ENCODE measurements at places on chromosomes 16 and 17. TPM values are rescaled to one million over a fixed set of nuclear protein-coding genes. Genes with fewer than 3 reads are reported as not detected.

- DNase-seq = no peak
These were observed 560.7 kb upstream of the RBFOX1 start for GRCh38 chr16:6771956-6772355.

DNA sequence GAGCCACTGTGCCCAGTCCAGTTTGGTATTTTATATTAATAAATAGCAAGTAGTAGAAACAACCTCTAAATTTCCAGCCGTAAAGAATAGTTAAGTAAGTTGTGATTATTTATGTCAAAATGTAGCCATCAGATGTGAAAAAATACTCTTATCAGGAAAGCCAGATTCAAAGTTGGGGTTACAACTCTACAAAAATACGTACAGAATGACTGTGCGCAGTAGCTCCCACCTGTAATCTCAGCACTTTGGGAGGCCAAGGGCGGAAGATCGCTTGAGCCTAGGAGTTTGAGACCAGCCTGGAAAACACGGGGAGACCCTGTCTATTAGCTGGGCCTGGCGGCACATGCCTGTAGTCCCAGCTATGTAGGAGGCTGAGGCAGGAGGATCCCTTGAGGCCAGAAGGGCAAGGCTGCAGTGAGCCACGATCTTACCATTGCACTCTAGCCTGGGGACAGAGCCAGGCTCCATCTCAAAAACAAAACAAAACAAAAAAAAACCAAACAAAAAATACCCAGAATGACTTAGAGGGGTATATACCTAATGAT is 1.7 kb downstream of the PDP2 start:
- DNase-seq = no peak

- DNase-seq = no peak
These were observed 66.4 kb downstream of the MAF start for GRCh38 chr16:79534143-79534542.

GRCh38 chr16:66848172-66848571 is 4.0 kb downstream of the CA7 start:
- no peak for DNase-seq

DNA sequence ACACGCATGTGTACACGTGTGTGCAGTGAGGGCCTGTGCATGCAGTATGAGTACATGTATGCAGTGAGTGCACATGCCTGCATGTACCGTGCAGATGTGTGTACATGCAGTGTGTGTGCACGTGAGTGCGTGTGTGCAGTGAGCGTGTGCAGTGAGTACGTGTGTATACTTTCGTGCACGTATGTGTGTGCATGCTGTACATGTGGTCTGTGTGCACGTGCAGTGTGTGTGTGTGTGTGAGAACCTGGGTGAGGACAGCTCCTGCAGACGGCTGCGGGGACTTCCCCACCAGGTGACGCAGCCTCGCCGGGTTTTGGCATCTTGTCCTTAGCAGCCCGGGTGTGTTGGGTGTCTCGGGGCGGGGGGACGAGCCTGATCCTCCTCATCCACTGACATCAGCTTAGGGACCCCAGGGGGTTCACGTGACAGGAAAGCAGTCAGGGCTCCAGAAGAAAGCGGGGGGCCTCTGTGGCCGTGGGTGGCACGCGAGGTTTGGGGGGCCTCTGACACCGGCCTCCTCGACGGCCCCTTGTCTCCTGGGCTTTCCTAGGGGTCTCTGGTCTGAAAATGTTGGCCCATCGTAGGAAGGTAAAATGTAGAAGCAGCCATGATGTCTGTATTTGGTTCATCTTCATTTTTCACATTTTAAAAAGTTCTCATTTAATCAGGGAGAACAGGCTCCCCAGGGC is 119.6 kb upstream of the ZNF750 start:
- DNase-seq = no peak

PHF12 gene
- 61.1 TPM for polyA plus RNA-seq

CCDC144A gene
- polyA plus RNA-seq = 0.79 TPM

BLMH gene
- 91.5 TPM for polyA plus RNA-seq

DNA sequence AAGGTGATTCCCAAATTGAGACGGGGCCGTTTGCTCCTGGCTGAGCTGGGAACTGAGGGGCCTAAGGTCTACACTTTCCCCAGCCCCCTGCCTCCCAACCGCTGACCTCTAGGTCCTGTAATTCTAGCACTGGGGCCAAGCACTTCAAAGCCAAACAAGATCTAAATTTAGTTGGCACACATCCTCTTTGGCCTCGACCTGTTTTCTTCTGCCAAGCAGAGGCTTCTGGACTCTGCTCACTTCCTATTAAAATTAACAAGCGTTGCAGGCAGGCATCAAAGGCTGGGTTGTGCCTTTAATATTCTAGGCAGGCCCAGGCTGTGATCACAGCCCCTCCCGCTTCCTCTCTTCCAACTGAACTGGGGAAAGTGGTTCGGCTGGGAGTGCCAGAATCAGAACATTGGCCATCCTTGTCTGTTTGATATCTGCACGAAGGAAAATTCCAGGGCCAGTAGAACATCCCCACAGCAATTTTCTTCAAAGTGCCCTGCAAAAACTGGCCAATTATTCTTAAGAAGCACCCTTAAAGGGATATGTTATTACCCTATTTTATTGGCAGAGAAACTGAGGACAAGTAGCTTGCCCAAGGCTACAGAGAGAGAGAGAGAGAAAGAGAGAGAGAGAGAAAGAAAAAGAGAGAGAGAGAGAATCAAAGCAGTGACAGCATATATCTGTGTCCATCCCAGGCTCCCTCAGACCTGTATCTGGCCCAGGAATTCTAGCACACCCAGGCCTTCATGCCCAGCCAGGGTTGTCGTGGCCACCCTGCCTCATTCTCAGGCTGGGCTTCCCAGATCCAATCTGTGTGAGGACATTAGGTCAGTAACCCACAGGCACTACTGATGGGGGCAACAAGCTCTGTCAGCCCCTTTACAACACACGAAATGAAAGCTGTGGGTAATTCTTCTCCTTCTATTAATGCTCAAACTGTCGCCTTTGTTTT is 12.8 kb upstream of the MT4 start:
- peak; percentile 27 for DNase-seq

DNA sequence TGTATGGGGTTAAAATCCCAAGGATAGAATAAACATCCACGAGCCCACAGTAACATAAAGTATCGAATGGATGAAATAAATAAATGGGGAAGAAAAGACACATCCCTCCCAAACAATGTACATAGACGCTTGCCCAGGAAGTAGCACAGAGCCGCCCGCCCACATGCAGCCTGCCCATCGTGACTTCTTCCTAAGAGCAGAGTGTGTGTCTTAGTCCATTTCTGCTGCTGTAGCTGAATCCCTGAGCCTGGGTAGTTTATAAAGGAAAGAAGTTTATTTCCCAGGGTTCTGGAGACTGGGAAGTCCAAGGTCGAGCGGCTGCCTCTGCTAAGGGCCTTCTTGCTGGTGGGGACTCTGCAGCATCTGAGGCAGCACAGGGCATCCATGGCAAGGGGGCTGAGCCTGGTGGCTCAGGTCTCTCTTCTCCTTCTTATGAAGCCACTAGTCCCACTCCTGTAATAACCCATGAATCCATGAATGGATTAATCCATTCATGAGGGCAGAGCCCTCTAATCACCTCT is 39.4 kb upstream of the ZNF469 start:
- DNase-seq = no peak

DNA sequence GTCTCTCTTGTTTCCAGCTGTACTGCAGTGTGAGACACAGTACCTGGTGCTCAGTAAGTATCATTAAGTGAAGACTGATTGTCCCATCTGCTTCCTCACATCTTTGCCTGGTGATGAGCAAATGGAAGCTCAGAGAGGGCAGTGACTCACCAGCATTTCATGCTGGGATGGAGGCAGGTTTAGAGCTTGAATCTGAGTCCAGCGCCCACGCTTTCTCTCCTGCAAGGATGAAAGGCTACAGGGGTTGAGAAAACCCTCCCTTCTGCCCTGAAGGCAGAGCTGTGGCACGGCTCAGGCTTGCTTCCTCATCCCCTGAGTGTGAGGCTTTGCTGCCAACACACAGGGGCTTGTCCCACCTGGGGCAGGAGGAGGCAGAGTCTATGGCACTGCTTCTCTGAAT is 1.5 kb upstream of the RNF112 start:
- no peak for DNase-seq

- DNase-seq = no peak
These were observed 26.2 kb upstream of the PIK3R5 start for GRCh38 chr17:8991514-8992285.

GRCh38 chr16:88505405-88506082 is 52.5 kb downstream of the ZFPM1 start:
- DNase-seq = peak; percentile 39

DNA sequence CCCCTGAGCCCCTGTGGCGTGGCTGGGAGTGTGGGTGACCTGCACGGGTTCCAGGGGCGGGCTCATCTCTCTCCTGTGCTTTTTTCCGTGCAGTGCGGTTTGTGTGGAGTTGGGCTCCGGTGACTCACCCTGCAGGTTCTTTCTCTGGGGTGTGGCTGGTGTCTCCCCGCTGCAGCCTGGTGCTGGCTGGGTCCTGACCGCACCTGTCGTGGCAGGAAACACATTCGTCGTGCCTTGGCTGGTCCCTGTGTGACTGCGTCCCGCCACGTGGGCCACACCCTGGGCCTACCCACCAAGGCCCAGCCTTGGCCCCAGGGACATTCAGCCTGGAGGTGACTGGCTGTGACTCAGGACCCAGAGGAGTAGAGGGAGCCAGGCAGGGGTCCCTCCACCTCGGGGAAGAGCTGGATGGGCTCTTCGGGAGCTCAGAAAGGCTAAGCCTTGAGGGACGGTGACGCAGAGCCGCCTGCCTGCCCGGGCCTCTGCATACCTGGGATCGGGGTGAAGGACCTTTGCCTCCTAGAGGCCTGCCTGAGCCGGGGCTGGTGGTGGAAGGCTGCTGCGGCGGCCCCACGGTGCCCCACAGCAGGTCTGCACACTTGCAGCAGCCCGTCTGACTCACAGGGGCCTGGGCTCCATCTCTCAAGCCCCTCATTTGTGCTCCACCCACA is 7.8 kb downstream of the TRAF7 start:
- no peak for DNase-seq

DNA sequence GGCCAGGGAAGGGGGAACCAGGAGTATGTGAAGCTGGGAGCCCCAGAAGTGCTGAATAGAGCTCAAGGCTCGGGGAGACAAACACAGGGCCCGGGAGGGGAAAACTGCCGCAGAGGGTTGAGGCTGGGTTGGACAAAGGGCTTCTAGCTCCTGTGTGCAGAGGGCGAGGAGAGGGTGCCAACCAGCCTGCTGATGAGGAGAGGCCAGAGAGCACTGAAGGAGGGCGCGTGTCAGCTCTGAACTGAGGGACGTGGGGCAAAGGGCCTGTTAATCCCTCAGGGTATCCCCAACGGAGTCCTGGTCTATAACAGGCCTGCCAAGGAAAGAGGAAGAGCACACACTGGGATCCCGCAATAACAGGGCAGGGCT is 151.3 kb downstream of the C16orf78 start:
- no peak for DNase-seq

GRCh38 chr17:49407981-49408501 is 6.6 kb downstream of the PHB1 start:
- peak; percentile 76 for DNase-seq

MYO1C gene
- 71.6 TPM for polyA plus RNA-seq

- DNase-seq = no peak
These were observed 144.4 kb downstream of the PCTP start for GRCh38 chr17:55895112-55895759.

GRCh38 chr16:85353839-85354685 is 241.8 kb upstream of the CIBAR2 start:
- DNase-seq = no peak

- no peak for DNase-seq
These were observed 3.1 kb downstream of the PHAF1 start for GRCh38 chr16:67112591-67113399.

DNA sequence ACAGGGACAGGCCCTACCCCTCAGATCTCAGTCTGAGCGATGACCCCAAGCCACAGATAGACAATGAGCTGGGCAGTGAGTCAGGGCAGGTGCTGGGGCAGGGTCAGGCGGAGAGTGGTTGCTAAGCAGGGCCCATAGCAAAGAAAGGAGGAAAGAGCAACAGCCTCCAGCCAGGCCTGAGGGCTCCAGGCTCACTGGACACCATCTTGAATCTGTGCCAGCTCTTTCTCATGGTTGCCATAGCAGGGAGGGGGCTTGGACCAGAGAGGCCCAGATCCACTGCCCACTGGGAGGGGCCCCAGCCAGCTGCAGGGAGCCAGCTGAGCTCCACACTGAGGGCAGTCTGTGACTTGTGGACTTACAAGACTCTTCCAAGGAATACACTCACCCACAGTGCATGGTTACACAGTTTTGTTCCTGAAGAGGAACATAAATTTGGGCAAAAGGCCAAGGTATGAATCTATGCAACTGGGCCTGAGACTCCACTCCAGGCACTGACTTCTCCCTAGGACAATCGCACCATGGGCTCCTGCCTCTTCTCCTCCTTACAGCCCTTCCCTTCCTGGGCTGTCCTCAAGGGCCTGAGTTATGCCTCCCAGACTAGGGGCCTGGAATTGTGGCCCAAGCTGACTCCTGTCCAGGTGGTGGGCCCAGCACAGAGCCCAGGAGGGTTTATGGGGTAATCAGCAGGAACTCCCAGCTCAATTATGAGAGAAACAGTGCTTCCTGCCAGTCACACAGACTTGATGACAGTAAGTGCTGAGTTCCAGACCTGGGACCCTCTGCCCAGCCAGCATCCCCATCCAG is 59.9 kb downstream of the BEAN1 start:
- no peak for DNase-seq

GRCh38 chr17:61361084-61361483 is 38.6 kb upstream of the TBX2 start:
- DNase-seq = no peak

GRCh38 chr17:51677875-51678274 is 417.5 kb downstream of the UTP18 start:
- DNase-seq = no peak

HEATR9 gene
- polyA plus RNA-seq = 0.61 TPM

GRCh38 chr16:8905168-8905762 is 23.1 kb downstream of the LITAFD start:
- no peak for DNase-seq

DNA sequence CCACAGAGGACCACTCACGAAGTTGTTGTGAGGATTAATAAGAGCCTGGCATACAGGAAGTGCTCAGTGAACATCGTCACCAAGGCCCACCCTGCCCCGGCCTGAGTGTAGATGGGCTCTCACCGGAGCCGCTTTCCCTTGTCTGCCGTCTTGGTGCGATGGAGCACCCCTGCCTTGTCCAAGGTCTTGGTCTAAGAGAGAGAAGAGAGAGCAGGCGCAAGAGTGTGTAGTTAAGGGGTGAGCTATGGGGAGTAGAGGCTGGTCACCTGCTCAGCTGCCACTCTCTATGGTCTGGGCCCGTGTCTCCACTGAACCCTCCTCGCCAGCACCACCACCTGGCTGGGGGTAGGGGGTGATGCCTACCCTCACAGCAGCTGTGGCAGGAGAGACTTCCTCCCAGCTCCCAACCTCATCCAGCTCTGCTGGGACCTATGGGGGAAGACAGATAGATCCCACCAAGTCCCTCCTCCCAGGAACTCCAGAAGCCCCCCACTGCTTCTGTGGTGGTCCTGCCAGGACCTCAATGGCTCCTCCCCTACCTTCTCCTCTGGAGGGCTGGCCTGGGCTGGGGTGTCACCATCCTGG is 28.7 kb downstream of the ARHGAP27 start:
- DNase-seq = no peak

- DNase-seq = no peak
These were observed 395.7 kb upstream of the ASIC2 start for GRCh38 chr17:33688771-33689170.

- no peak for DNase-seq
These were observed 3.7 kb downstream of the NOL3 start for GRCh38 chr16:67173808-67174705.

- no peak for DNase-seq
These were observed 969.1 kb upstream of the CDH8 start for GRCh38 chr16:63005356-63005755.
